ENCODE measurements at places on chromosomes 11 and 22. TPM values are rescaled to one million over a fixed set of nuclear protein-coding genes. Genes with fewer than 3 reads are reported as not detected.

Gene SPI1
- 5.6 TPM for total RNA-seq

DNA sequence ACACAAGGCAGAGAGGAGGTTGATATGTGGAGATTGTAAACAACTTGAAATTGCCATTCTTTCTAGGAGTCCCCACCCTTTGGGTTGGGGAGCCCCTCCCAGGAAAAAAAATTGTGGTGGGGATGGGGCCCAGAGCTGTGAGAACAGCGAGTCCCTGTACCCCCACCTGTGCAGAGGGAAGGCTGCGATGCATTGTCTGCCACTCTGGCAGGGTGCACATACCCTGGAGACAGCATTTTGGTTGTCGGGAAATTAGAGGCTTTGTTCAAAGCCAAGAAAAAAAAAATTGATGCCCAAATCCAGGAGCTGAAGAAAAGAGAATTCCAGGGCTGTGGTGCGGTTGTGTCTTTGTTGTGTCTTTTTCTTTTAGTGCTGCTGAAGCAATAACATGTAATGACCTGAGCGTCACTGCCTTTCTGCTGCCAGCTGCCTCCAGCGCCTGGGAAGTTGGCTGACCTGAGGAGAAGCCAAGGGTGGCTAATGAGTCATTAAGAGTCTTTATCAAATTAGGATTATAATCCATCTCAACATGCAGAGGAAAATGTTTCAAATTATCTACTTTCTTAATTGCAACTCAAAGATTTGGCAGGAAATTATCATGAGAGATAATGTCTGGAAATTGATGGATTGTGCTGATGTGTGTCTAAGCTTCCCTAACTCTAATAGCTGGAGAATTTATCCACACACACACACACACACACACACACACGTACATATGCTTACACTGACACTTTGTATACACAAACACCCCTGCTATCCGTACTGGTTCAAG, 8.0 kb upstream of the PKNOX2 start:
- no peak for DNase-seq

Gene OLFML1
- 8.2 TPM for total RNA-seq

Gene DGAT2
- 17.8 TPM for total RNA-seq

DNA sequence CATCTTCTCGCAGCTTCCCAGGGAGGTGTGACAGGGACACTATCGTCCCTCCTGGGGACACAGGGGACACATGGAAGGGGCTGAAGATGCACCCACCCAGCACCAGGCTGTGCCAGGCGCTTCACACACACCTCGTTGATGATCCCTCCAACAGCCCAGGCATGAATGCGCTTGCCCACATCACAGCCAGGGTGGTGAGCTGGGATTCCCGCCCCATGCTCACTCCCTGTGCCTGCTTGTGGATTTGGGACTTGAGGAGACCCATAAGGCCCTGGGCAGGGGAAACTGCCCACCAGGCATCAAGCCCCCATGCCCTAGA, 57.8 kb downstream of the OTOG start:
- DNase-seq, result no peak

Gene C22orf31
- not detected for total RNA-seq

Gene SMTNL1
- total RNA-seq, result not detected

DNA sequence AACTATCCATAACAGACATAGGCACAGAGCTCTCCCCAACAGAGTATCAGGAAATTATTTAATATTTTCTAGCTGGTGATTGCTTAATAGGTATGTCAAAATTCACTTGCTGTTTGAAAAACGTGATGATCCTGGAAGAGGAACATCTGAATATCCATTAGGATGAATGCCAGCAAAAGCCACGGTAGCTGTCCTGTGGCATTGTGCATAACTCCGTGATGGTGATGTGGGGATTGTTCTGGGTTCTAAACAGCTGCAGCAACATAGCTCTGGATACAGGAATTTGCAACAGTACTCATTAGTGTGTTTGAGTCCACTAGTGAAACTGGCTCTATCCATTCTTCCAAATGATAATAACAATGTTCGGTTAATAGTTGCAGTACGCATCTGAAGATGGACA, 78.8 kb downstream of the C11orf65 start:
- no peak for DNase-seq

GRCh38 chr11:76269661-76270261, 63.5 kb upstream of the WNT11 start:
- no peak for DNase-seq

- DNase-seq, result no peak
Observed at GRCh38 chr11:116225784-116226585, 546.8 kb downstream of the BUD13 start.

Gene ACRV1
- not detected for total RNA-seq

GRCh38 chr11:7665473-7666291, 7.6 kb downstream of the CYB5R2 start:
- DNase-seq, result peak; percentile 87

GRCh38 chr22:35316751-35317150, 17.1 kb downstream of the TOM1 start:
- no peak for DNase-seq

GRCh38 chr11:84140386-84141169, 854.4 kb upstream of the CCDC90B start:
- DNase-seq, result no peak

- DNase-seq, result no peak
Observed at GRCh38 chr22:33640900-33641299, 279.4 kb downstream of the LARGE1 start.

Gene TRIM49
- total RNA-seq, result not detected

Gene OR51E2
- total RNA-seq, result not detected

Gene TRAPPC4
- total RNA-seq, result 54.8 TPM

DNA sequence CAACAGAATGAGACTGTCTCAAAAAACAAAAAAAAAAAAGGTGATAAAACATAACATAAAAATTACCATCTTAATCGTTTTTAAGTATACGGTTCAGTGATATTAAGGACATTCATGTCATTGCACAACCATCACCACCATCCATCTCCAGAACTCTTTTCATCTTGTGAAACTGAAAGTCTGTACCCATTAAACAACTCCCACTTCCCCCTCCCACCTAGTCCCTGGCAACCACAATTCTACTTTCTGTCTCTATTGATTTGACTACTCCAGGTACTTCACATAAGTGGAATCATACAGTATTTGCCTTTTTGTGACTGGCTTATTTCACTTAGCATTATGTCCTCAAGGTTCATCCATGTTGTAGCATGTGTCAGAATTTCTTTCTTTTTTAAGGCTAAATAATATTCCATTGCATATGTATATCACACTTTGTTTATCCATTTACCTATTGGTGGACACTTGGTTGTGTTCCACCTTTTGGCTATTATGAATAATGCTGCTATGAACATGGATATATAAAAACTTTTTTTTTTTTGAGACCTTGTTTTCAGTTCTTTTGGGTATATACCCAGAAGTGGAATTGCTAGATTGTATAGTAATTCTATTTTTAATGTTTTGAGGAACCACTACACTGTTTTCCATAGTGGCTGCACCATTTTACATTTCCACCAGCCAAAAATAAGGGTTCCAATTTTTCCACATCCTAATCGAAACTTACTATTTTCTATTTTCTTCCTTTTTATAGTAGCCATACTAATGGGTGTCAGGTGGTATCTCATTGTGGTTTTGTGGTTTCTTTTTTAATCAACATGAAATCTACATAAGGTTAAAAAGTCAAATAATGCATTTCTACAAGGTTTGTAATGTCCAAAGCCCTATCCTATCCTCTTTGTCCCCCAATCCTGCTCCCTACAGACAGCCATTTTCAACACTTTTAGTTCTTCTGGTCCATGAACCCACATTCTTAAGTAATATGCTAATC, 23.4 kb upstream of the PIK3C2A start:
- DNase-seq, result no peak

DNA sequence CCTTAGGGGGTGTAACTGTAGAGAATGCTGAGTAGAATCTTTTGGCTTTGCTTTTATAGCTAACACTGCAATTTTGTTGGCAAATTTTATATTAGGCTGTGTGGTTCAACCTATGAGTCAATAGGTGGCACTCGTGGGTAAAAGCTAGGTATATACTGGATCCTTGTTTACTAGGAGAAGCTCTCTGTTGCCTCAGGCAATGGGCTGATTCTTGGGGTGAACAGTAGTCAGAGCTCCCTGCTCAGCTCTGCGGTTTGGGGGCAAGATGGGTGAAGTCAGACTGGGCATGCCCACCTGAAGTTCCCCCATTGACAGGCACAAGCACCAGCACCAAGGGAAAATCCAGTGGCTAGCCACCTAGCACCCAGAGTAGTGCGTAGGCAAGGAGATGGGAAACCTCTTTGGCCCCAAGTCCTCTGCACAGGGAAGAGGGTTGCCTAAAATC, 238.7 kb downstream of the FAM181B start:
- DNase-seq, result no peak

Gene SEPTIN3
- total RNA-seq, result 0.22 TPM

Gene TSSK2
- 0.59 TPM for total RNA-seq

DNA sequence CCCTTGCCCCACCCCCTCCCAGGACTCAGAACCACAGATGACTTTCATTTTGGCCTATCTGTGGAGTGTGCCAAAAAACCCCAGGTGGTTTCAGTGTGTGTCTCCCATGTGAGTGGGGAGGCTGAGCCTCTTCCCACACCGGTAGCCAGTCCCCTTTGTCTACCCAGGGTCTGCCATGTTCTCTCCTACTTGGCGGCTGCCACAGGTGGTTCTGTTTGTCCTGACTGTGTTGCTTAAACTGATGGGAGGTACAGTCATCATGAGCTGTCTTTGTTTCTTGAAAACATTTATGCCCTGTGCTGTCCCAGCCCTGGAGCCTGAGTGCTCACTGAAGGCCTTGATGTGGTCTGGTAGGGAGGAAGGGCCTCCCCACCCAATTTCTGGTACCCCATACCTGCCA, 39.7 kb upstream of the SUSD2 start:
- DNase-seq, result no peak

Gene ZNF280B
- total RNA-seq, result 2.3 TPM

Gene MYRF
- 0.11 TPM for total RNA-seq

DNA sequence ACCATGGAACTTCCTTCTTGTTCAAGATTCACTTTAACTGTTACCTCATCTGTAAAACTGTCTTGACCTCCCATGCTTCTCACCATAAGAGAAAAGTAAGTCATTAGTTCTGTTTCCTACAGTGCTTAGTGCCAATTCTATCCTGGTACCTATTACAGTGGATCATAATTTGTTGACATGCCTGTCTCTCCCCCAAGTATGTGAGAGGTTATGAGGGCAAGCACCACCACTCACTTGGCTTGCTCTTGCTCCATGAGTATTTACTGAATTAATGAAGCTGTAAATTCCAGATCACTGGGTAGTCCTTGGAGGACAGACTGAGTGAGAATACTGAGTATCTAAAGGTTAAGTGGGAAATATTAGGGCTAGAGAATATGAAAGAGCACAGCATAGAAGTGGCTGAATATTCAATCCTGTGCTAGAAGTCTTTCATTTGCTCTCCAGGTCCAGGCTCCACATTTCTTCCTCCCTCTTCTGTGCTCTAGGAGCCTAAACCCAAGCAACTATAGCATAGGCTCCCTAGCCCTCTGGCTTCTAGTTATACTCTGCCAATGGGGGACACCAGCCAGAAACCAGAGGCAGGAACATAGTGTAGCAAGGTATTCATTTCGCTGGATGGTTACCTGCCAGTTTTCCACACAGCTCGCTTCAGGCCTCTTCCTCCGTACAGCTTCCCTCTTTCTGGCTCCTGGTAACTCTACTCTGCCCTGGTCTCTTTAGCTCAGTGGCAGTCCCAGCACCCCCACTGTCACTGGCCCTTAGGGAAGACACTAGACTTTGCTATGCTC, 118.2 kb upstream of the SLC5A12 start:
- DNase-seq, result no peak

GRCh38 chr22:39935612-39936011, 24.6 kb upstream of the TMA7B start:
- DNase-seq, result no peak

Gene TENM4
- total RNA-seq, result 158 TPM

- DNase-seq, result no peak
Observed at GRCh38 chr22:29337631-29338284, 22.3 kb upstream of the RASL10A start.

- DNase-seq, result no peak
Observed at GRCh38 chr11:87127101-87127500, 89.4 kb downstream of the TMEM135 start.

- DNase-seq, result no peak
Observed at GRCh38 chr11:129589190-129589860, 213.7 kb downstream of the BARX2 start.

Gene TMEM121B
- total RNA-seq, result not detected

GRCh38 chr11:44043157-44043556, 4.6 kb upstream of the ACCSL start:
- no peak for DNase-seq

GRCh38 chr22:19229600-19229999, 51.1 kb upstream of the SLC25A1 start:
- peak; percentile 80 for DNase-seq

DNA sequence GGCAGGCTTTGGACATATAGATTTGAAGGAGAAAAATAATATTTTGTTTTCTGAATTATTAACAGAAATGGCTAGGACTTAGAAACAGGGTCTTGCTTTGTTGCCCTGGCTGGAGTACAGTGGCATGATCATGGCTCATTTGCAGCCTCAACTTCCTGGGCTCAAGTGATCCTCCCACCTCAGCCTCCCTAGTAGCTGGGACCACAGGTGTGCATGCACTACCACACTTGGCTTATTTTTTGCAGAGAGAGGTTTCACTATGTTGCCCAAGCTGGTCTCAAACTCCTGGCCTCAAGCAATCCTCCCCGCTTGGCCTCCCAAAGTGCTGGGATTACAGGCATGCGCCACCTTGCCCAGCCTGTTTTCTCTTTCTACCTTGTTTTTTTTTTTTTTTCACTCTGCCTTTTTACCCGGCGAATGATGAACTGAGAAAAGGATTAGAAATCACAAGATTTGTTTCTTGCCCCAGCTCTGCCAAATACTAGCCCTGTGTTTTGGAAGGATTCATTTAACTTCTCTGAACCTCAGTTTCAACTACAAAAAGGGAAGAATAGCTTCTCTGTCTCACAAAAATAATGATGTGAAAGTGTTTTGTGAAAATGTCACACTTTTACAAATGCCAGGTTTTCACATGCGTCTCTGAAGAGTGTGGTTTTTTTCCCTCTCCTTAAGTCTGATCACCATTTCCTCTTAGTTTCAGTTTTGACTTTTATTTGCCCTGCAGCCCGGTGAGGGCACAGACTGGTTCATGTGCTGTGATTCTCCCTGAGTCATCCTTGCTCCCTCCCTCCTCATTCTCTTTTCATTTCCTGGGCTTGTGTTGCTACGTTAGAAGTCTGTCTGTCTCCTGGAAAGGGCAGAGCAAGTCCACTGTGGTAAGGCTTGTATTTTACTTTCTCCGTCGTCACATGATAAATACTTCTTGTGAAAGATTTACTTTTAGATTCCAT, 67.7 kb downstream of the BCL2L13 start:
- DNase-seq, result peak; percentile 25

Gene PNPLA5
- total RNA-seq, result not detected

DNA sequence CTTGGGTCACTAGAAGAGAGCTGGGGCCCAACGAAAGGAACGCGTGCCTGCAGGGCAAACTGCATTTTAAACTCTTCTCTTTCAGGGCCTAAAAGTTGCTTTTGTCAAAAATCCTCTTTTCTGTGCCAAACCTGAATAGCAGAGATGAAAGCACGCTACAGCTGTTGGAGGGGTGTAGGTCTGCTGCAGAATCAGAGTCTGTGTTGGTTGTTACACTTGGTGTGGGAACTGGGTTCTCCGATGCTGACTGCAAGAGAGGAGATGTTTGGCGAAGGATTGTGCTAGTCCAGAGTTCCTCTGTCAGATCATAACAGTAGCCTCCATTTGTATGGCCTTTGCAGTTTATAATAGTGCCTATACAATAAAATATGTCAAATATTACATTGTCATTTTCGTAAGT, 41.8 kb downstream of the BARX2 start:
- no peak for DNase-seq

GRCh38 chr22:23157560-23158515, 12.6 kb downstream of the RAB36 start:
- DNase-seq, result peak; percentile 66

Data from thyroid gland (tissue), 4 donors.